ENCODE measurements at places on chromosomes 5 and 9.

- no peak for DNase-seq
Measured at GRCh38 chr5:60814498-60814897, 29.6 kb downstream of the ELOVL7 start.

DNA sequence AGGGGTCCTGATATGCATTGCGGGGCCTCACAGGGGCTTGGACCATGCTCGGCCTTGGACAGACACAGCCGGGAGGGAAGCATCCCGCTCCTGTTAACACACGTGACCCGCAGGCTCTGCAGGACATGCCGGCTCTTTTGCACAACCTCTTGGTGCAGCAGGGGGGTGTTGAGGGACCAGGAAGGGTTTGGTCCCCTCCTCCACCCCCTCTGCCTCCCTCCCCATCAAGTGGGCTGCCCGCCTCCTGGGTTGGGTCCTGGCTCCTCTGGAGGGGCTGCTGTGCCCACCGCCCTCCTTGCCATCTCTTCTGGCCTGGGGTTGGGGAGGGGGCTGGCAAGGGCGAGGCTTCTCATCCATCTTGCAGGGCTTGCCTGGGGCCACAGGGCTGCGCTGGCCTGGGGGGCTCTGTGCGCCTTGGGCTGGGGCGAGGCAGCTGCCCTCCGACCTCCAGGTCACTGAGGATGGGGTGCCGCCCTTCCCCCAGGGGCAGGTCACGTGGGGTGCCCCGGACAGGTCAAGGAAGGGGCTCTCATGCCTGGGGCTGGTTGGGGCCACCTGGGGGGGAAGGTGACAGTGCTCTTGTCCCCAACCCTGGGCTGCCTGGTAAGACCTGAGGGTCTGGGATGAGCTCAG, 16.8 kb upstream of the SLC9A3 start:
- no peak for DNase-seq

DNA sequence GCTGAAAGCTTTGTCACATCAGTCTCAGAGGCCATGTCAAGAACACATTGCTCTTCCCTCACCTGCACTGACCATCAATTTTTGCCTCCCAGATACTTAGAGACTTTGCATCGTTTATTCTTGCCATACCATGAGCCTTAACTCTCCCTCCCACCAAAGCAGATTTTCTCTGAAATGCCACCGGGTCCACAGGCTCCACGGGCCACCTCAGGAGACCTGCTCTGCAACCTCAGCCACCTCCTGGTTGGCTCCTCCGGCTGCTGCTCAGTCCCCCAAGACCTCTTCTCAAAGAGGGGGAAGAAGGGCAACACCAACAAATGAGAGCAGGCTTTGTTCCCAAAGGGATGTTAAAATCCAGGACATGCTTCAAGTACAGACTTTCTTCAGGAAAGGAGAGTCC, 400.5 kb downstream of the SPOCK1 start:
- no peak for DNase-seq

DNA sequence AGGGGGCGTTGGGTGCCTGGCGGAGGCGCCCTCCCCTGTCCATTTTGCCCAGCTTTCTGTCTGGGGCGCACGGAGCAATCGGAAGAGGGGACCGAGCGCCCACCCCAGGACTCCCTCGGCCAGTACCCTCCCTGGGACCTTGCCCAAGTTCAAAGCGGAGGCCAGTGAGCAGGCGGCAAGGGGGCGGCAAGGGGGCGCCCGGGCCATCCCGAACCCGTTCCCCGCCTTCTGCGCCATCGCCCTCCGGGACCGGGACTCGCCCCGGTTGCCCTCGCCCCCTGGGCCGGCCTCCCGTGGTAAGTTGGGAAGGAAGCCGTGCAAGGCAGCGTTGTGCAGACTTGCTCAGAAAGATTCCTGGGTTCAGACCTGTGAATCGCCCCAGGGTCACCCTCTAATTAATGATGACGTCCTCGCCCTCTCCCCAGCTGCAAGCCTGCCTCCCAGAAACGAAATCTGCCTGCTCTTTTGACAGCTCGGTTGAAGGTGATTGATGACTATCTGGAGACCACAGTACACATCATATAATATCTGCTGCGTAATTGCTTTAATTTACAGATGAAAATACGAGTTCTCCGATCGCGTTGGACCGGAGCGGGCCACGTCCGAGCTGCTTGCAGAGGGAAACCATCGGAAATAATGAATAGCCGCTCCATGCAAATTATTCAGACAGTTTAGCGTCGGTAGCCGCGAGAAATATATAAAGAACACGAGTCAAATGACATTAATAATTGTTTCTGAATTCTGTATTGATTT, 1.4 kb upstream of the IRX4 start:
- no peak for DNase-seq

DNA sequence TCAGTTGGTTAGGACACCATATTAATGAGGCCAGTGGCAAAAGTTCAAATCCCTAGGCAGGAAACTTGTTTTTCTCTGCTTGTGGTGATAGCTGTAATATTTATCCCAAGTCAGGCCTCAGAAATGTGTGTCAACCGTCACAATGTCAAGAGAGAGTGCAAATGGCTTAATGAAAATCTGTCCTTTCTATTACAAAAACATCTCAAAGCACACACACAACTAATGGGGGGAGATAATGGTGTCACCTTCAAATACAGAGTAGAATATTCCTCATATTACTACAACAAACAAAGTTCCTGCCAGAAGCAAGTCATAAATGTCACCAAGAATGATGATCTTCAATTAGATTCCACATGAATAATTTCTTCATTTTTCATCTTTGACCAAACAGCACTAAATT, 127.2 kb upstream of the MARCHF11 start:
- no peak for DNase-seq

GRCh38 chr9:80040457-80040856, 468.7 kb downstream of the TLE4 start:
- no peak for DNase-seq

GRCh38 chr9:37340961-37341360, 81.5 kb upstream of the GRHPR start:
- no peak for DNase-seq

DNA sequence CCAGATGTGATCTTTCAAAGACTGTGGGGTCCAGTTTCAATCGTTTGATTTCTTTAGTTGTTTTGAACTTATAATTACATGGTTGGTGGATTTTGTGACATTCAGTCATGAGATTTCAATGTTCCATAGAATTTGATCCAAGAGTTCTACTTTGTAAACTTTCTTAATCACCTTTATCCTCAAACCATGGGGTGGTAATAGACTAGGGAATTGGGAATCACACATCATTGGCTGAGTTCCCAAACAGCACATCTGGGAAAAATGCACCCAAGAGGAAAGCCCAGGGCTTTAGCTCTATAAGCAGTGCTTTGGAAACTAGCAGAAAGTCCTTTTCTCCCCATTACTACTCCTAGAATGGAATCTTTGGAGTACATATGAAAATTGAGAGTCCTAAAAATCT, 177.6 kb downstream of the NNT start:
- no peak for DNase-seq

DNA sequence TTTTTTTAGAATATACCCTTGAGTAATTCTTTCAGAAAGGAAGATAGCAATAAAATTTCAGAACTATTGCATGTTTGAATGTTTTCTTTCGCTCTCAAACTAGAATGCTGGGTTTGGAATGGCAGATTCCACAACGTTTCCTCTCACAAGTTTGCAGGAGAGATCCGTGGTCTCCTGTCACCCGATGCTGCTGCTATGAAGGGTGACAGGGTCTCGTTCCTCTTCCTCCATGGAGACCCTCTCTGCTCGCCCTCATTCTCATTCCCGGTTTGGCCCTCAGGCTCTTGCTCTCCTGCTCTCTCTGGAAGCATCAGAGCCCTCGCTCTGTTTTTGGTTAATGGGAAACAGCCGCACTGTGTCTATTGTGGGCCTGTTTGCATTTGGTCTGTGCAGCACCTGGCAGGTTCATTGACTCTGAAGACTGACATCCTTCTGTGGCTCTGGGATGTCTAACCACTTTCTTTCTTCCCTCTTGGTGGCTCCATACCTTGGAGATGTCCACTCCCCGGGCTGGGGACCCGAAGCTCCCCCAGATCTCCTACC, 12.6 kb upstream of the FAM163B start:
- DNase-seq, result no peak

DNA sequence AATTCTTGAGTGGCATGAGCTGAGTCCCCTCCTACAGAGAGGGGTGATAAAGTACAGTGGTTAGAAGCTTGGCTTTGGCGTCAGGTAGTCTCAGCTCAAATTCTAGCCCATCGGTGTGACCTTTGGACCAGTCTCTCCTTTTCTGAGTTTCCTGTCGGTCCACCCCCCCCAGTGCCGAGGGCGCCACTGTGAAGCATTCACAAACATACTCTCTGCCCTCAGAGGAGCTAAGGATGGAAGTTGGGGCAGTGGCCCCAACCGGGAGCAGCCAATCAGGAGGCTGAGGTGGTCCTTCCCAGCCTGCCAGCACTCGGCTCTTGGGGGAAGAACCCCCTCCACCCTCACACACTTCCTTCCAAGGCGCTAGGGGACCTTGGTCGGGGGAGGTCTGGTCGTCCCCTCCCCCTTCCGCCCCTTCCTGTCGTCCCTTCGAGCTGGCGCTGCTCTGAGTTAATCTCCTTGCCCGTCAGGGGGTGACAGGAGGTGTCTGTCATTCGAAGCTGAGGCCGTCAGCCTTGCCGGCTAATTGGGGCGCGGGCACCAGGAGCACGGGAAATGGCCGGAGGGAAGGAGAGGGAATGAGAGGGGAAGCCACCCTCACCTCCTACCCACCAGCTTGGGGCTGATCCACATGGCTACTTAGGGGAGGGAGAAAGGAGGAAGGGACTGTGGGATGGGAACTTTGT, 53.0 kb downstream of the CXXC5 start:
- no peak for DNase-seq

GRCh38 chr5:110269478-110270142, 456.9 kb downstream of the TMEM232 start:
- DNase-seq, result no peak

DNA sequence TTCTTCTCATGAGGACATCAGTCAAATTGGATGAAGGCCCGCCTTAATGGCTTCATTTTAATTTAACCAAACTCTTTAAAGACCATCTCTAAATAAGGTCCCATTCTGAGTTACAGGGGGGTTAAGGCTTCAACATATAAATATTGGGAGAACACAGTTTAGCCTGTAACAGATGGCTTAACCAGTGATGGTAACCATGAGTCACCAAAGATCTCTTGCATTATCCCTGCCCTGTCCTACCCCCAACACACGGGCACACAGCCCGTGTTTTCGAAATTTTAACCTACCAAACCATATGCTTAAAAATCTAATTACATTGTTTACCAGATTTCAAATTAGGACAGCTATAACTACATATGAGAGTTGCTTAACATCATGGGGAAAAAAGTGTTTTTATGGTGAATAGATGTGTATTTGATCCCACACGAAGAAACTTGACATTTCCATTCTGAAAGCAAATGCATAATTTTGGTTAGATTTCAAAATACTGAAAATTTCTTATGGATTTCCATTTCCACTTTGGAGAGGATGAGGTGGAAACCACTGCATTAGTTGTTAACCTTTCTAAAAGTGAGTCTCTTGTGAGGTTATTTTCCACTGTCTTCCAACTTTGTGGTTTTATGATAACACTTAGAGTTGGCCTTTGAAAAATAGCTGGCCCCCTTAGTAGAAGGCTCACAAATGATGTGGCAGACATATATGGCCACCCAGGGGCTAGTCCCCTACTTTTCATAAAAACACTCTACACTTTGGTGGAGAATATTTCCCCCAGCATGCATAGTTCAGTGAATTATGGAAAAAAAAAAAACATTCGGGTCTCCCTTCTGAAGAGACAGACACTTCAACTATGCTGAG, 849.3 kb downstream of the TLE1 start:
- DNase-seq, result no peak

DNA sequence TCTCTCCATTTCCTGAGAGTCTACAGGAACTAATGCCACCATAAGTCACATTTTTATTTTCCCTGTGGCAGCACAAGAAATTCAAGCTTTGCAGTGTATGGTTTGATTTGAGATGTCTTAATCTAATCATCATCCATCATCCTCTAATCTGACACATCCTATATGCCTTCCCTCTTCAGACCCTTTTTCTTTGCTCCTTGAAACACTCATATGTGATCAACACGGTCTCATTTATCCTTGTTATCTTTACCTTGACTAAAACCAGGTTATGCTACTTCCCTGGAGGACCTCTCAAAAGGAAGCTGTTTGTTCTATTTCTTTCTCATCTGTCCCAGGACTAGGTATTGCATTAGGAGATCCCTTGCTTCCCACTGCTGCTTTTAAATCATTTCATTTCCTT, 146.9 kb upstream of the MRPS30 start:
- DNase-seq, result no peak

DNA sequence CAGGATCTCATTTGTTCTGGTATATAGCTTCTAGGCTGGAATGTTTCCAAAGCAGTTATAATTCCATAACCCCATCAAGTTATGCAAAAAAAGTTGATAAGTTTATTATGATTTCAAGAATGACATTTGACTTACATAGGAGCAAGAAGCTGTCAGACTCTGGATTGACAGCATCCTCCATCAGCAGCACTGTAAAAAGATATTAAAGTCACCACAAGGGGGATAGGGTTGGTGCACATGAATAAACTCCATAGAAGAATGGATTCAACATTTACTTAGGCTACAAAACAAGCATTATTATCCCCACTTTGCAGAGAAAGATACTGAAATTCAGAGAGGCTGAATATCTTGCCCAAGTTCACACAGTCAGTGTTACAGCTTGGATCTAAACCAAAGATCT, 208.9 kb upstream of the SLC30A5 start:
- DNase-seq, result no peak

GRCh38 chr5:127070243-127070642, 3.1 kb downstream of the C5orf63 start:
- DNase-seq, result no peak

- DNase-seq, result no peak
Measured at GRCh38 chr5:6545770-6546690, 86.8 kb downstream of the NSUN2 start.

GRCh38 chr5:38529955-38530646, 26.3 kb downstream of the LIFR start:
- DNase-seq, result no peak

DNA sequence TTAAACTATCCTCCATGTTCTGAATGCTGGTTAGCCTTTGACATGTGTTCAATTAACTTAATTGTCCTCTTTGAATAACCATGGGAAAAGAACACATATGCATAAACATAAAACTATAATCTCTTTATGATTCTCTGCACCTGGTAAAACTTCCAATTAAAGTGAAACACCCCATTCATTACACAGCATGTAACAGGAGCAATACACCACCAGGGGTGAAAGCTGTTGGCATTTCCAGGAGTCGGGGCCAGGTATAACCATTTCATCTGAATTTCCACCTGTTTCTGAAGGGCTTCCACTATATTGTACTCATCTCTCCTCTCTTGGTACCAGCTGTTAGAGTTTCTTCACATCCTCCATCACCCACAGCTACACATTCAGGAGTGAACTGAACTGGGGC, 303.8 kb downstream of the EDIL3 start:
- no peak for DNase-seq

- no peak for DNase-seq
Measured at GRCh38 chr5:27854243-27854852, 816.0 kb upstream of the CDH9 start.

- DNase-seq, result no peak
Measured at GRCh38 chr9:75672478-75672877, 218.0 kb upstream of the PCSK5 start.

GRCh38 chr5:181260720-181261319, at the start of gene TRIM52:
Gene TRIM52, minus strand, starts transcription at chr5:181261143. Its CDS starts 330 bp downstream, at chr5:181260813.
- DNase-seq, result peak; percentile 87

GRCh38 chr5:1462358-1462757, 17.1 kb upstream of the SLC6A3 start:
- no peak for DNase-seq
